Glomerular endothelial cell (primary cell): ENCODE measurements at places on chromosomes 5 and 9. TPM values are rescaled to one million over a fixed set of nuclear protein-coding genes. Genes with fewer than 3 reads are reported as not detected.

DNA sequence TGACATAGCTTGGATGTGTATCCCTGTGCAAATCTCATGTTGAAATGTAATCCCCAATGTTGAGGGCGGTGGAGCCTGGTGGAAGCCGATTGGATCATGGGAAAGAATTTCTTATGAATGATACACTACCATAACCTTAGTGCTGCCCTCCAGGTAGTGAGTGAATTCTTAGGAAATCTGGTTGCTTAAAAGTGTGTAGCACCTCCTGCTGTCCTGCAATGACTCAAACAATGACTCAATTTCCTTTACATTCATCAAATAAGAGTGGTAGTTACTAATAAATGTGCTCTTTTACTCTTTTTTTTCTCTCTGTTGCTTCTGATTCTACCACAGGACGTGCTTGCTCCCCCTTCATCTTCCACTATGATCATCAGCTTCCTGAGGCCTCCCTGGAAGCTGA, 1696.0 kb upstream of the CDH9 start:
- DNase-seq = no peak

GRCh38 chr5:170311511-170312300, 14.1 kb upstream of the LCP2 start:
- DNase-seq = no peak

GRCh38 chr9:84970432-84970831, 300.9 kb downstream of the NTRK2 start:
- DNase-seq = no peak

DNA sequence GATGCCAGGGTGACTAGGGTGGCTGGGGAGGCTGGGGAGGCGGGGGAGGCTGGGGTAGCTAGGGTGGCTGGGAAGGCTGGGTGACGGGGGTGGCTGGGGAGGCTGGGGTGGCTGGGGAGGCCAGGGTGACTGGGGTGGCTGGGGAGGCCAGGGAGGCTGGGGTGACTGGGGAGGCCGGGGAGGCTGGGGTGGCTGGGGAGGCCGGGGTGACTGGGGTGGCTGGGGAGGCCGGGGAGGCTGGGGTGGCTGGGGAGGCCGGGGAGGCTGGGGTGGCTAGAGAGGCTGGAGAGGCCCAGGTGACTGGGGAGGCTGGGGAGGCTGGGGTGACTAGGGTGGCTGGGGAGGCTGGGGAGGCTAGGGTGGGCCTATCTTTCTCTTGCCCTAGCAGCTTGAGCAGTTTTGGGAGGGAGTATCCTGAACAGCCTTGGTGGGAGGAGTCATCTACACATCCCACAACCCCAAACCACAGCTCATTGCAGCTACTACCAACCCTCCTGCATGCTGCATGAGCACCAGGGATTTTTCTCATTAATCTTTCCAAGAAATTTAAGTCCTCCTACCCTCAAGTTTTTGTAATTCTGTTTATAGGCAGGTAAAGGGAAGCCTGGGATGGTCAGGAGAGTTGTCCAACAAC, 203.2 kb upstream of the IRX1 start:
- no peak for DNase-seq

- no peak for DNase-seq
Measured at GRCh38 chr9:2086971-2087370, 71.8 kb downstream of the SMARCA2 start.

DNA sequence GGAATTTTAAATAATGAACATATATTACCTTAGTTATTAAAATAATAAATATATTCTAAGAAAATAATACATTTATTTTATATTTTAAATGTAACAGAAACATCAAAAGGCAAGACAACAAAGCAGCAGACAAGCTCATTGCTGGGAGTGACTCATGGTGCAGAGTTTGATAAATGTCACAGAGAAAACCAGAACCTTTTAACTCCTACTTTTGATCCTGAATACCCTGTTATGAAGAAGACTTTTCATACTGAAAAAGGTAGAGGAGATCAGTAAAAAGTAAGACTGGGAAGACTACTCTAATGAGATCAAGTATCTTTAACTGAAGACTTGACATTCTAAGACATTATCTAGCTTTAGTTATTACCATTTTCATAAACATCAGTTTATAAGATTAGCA, 99.0 kb upstream of the GNA14 start:
- no peak for DNase-seq

DNA sequence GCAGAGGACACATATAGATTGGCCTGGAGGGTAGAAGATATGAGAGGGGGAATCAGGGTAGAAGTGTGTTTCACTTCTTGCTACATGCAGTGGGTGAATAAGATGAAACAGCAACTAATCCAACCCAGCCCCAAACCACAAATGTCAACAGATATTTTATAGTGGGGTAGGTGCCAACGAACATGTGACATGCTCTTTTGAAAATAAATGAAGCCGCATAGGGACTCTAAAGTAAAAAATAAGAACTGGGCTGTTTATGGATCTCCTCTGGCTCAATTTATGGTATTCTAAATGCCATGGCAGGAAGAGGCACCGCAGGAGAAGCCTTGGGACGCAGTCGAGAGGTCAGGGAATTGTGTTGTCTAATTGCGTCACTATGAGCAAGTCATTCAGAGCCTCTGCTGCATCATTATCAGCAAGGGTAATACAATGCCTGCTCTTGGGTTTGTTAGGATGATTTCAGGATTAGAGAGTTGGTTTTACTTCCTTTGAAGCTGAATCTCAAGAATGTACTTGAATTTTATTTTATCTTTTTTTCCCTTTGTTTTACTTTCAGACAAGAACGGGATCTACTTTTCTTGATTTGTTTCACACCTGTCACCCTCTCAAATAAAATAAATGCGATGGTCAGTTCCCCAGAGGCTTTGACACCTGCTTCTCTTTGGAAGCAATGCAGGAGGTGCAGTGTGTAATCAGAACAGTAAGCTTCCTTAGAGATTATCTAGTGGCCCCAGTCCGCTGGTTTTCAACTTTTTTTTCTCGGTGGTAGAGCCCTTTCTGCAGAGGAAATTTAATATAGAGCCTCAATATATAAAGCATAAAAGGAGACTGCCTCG, 375.6 kb upstream of the CLINT1 start:
- DNase-seq = no peak

The RASEF gene
- 0.06 and 0.48 TPM in 2 replicates for total RNA-seq

The IRX2 gene
- 0.23 TPM in 1 of 2 replicates, not detected in the other for total RNA-seq

The CAMK2A gene
- not detected in 2 replicates for total RNA-seq

The PHF2 gene
- total RNA-seq = 19.3 and 22.9 TPM in 2 replicates
